ENCODE measurements at places on chromosomes 1 and 21. TPM values are rescaled to one million over a fixed set of nuclear protein-coding genes. Genes with fewer than 3 reads are reported as not detected.

GRCh38 chr1:248696774-248697173 lies 5.8 kb downstream of the OR14I1 start:
- H3K27me3 ChIP-seq: no peaks in the 10 kb centered on the region
- H3K4me1 ChIP-seq: no peaks in the 10 kb centered on the region
- no peak overlapping the region for H3K27ac ChIP-seq
- H3K36me3 ChIP-seq: no peaks in the 10 kb centered on the region
- H3K4me3 ChIP-seq: no peak overlapping the region
- DNase-seq: no peak

GRCh38 chr1:1281533-1282321 lies 1.5 kb downstream of the SCNN1D start:
- H3K27ac ChIP-seq: no peak overlapping the region
- no peaks in the 10 kb centered on the region for H3K27me3 ChIP-seq
- H3K36me3 ChIP-seq: no peaks in the 10 kb centered on the region
- DNase-seq: no peak
- H3K4me1 ChIP-seq: peaks cover 18% of the 10 kb centered on the region
- no peak overlapping the region for H3K4me3 ChIP-seq

DNA sequence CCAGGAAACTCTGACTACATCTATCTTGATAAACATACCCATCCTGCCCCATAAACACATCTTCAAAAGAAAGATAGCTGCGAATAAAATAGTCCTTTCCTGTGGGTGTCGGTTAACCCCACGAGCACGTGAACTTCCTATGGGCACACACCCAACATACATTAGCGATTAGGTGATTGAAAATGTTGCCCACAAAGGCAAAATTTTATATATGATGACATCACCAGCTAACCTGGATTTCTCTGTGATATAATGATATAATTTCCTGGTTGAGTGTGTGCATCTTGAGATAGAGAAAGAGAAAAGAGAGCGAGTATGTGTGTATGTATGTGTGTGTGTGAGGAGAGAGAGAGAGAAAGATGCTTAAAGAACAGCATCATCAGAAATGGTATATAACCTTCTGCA lies 296.1 kb downstream of the PTPRC start:
- peak overlapping the region; percentile 70 for H3K4me3 ChIP-seq
- H3K27me3 ChIP-seq: no peaks in the 10 kb centered on the region
- H3K27ac ChIP-seq: peak overlapping the region; percentile 99
- peaks cover 31% of the 10 kb centered on the region for H3K4me1 ChIP-seq

Gene ZNF683
- not detected for total RNA-seq

Gene ACKR1
- total RNA-seq: not detected

Gene LHX8
- total RNA-seq: not detected

GRCh38 chr1:9080705-9081291 lies 11.4 kb upstream of the SLC2A5 start:
- no peaks in the 10 kb centered on the region for H3K4me1 ChIP-seq
- H3K27me3 ChIP-seq: no peaks in the 10 kb centered on the region
- no peak for DNase-seq
- H3K36me3 ChIP-seq: no peaks in the 10 kb centered on the region
- H3K27ac ChIP-seq: no peak overlapping the region
- H3K4me3 ChIP-seq: no peak overlapping the region

Gene S1PR1
- total RNA-seq: 0.41 TPM

- H3K36me3 ChIP-seq: no peaks in the 10 kb centered on the region
- H3K27me3 ChIP-seq: no peaks in the 10 kb centered on the region
- H3K27ac ChIP-seq: no peak overlapping the region
- no peak for DNase-seq
- H3K4me3 ChIP-seq: no peak overlapping the region
Measured at GRCh38 chr1:64308866-64309265, 105.4 kb downstream of the UBE2U start.

GRCh38 chr1:181456551-181456950 lies 26.8 kb upstream of the CACNA1E start:
- no peaks in the 10 kb centered on the region for H3K27me3 ChIP-seq
- H3K27ac ChIP-seq: no peak overlapping the region
- no peak overlapping the region for H3K4me3 ChIP-seq
- H3K4me1 ChIP-seq: no peaks in the 10 kb centered on the region
- no peaks in the 10 kb centered on the region for H3K36me3 ChIP-seq
- no peak for DNase-seq

Gene POU3F1
- total RNA-seq: 0.08 TPM

Gene SMIM1
- 35.5 TPM for total RNA-seq

GRCh38 chr1:2468041-2468472 lies 8.0 kb upstream of the PLCH2 start:
- H3K4me1 ChIP-seq: peaks cover 91% of the 10 kb centered on the region
- DNase-seq: no peak
- H3K27ac ChIP-seq: peak overlapping the region; percentile 71
- no peaks in the 10 kb centered on the region for H3K27me3 ChIP-seq
- no peaks in the 10 kb centered on the region for H3K36me3 ChIP-seq

- H3K27me3 ChIP-seq: no peaks in the 10 kb centered on the region
- H3K4me3 ChIP-seq: no peak overlapping the region
- H3K4me1 ChIP-seq: no peaks in the 10 kb centered on the region
- H3K27ac ChIP-seq: no peak overlapping the region
- no peak for DNase-seq
Measured at GRCh38 chr1:7258589-7259135, 473.4 kb downstream of the CAMTA1 start.

Gene HES3
- total RNA-seq: not detected

Gene PRKAB2
- total RNA-seq: 6.6 TPM

Gene BEND5
- not detected for total RNA-seq

Gene FCRL4
- total RNA-seq: not detected

GRCh38 chr1:54497338-54497737 lies 50.7 kb upstream of the ACOT11 start:
- no peak overlapping the region for H3K27ac ChIP-seq
- no peak for DNase-seq
- peaks cover 5% of the 10 kb centered on the region for H3K4me1 ChIP-seq

Measured in Panc1 (cell line).